ENCODE measurements at places on chromosomes 3 and 15.

- DNase-seq = no peak
Measured at GRCh38 chr15:77500989-77501388, 80.3 kb downstream of the HMG20A start.

DNA sequence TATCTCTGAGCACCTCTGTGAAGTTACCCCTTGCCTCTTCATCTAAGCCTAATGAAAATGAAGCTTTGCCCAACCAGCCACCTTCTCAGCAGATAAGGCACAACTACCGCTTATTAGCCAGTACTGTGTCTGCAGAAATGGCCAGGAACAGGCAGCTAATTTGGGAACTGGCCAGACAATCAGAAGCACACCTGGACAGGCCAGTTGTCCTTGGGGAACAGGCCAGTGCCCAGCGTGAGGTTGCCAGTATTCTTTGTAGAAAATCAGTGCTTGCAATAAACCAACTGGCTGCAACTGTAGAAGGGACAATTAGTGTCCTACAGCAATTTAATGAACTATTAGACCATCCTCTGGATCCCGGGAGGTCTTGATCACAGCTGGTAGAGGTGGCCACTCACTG, 10.4 kb upstream of the TMEM87A start:
- DNase-seq = no peak

GRCh38 chr3:122324871-122325323, at the start of gene CSTA:
CSTA (plus strand) TSS chr3:122325248; CDS start chr3:122325293, 45 bp downstream.
- no peak for DNase-seq

DNA sequence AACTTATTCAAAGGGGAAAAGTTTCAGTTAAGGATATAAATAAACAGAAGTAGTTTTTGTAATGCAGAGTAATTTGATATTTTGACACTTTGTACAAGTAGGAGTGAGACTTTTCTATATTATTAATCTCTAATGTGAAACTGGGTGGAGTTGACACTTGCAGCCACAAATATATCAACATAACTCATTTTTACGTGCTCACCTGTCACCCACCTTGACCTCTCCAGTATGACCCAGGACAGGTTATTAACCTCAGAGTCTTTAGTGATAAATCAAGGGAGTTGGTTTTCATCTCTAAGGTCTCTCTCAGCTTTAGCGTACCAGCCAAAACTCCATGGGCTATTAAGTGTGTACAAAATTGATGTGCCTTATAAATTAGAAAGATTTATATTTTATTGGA, 7.4 kb downstream of the CRYBG3 start:
- no peak for DNase-seq

DNA sequence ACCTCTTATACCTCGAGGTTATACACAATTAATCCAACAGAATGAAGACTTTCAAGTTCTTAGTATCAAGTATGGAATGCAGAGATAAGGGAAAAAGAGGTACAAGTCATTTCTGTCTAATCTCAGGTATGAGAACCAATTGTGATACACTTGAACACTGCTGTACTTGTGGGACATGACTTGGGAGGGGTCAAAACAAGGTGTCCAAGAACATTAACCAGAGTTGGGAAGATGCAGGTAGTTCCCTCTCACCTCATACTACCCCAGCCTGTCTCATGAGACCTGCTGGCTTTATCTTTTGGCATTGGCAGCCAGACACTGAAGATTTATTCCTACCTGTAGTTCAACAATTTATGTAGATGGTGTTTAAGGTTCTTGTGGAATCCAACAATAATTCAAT, 209.7 kb downstream of the NR1D2 start:
- no peak for DNase-seq

GRCh38 chr3:152160350-152161011, 108.2 kb upstream of the MBNL1 start:
- no peak for DNase-seq

DNA sequence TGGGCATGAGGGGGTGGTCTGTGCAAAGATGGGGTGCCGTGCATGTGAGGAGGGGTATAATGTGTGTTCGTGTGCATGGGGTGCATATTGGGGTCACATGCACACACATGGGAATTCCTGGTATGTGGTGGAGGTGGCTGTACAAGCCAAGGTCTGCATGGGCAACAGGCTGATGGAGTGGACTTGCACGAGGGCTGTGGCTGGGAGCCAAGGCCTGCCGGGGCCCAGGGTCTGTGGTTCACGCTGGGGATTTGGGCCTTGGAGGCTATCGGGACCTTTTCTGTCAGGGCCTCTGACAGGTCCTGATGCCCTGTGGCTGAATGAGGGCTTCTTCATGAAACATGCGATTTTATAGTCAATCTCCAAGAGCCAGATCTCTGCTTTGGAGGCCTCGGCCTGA, 9.8 kb upstream of the PLXND1 start:
- no peak for DNase-seq

- DNase-seq = no peak
Measured at GRCh38 chr15:52509500-52510245, 19.0 kb downstream of the MYO5A start.

GRCh38 chr15:63122002-63122875, 578 bp downstream of the LACTB start:
- DNase-seq = peak; percentile 77

DNA sequence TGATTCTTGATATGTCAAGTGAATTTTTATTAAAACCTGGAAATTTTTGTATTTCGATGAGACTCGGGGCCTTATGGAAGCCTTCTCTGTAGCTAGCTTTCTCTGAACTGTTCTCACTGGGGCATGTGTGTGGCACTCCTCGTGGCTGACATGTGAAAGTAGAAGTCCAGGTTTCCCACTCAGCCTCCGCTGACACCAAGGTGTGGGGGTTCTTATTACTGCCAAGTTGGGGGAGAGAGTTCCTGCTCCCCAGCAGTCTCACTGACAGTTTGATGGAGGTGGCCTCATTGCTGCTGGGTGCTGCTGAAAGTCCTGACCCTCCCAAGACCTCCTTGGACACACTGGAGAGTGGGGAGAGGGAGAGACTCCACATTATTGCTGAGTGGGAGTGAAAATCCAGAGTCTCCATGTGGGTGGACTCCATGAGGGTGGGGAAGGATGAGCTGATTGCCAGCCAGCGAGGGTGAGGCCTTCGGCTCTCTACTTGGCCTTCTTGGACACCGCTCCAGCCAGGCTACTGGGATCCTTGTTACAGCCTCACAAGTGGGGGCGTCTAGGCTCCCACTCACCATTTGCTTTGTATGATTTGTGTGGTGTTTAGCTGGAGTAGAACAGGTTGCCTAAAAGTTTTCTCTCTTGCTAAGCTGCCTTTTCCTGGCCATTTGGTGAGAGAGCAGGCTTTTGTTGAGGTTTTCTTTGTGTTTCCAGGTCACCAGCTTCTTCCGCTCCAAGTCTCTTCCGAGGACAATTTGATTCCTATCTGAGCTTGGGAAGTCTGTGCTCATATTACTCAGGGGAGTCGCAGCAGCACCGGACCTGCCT, 64.1 kb downstream of the LSM3 start:
- no peak for DNase-seq

- DNase-seq = no peak
Measured at GRCh38 chr3:41808152-41808551, 153.8 kb downstream of the ULK4 start.

DNA sequence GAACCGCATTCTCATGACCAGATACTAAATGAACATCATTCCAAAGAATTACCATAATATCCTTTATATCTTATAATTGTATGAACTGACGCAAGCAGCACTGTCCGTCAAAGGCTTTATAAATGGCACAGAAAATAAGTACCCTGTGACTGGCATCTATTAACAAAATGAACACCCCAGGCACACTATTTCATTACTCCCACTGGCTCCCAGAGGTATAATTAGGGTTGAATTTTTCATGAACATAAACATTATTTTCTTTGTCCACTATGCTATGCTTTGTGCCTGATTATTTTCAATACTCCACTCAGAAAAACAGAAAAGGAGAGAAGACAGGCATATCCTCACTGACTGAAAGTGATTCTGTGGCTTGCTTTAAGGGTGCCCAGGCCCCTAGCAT, 71.1 kb downstream of the LYZL4 start:
- DNase-seq = no peak

GRCh38 chr3:11668243-11669235, 24.8 kb upstream of the VGLL4 start:
- no peak for DNase-seq

DNA sequence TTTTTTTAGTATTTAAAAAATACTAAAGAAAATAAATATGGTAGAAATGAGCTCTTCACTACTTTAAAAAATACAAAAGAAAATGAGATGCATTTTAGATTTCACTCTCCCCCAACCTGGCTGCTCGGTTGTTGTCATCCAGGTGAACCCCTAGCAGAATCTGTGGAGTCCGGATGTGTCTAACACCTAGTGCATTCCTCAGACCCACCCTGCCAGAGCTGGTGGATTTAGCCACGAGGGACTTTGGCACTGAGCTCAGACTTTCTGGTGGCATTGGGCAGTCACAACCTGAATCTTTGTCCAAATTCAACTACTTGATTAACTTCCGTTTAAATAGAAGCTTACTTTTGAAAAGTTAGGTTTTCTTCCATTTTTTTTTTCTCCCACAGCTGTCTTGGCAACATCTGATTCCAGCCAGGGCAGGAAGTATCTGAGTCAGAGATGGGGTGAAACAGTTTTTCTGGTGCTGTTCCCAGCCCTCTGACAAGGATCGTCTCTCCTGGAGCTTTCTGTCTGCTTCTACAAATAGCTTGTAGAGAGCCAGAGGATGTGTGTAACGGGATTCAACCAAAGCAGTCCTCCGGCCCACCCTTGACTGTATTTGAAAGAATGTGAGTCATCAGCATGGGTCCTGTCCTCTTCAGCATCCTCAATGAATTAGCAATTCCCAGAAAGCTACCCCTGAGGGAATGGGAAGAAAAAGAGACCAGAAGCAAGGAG, 301.8 kb upstream of the MCTP2 start:
- no peak for DNase-seq

DNA sequence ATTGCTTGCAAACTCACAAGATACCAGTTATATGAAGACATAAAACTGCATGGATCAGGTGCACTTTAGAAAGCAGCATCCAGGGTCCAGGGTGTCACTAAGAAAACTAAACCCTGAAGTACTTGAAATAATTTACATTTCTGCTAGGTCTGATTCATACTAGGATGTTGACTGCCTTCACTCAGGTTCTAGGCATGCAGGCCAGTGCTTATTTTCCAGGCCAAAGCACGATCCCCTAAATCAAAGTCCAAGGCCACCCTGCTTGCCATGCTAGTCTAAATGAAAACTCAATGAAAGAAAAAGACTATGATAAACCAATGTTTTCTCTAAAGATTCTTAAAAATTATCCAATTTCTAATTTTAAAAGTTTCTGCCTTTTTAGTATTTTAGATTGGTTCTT, 49.4 kb downstream of the GREM1 start:
- DNase-seq = no peak

DNA sequence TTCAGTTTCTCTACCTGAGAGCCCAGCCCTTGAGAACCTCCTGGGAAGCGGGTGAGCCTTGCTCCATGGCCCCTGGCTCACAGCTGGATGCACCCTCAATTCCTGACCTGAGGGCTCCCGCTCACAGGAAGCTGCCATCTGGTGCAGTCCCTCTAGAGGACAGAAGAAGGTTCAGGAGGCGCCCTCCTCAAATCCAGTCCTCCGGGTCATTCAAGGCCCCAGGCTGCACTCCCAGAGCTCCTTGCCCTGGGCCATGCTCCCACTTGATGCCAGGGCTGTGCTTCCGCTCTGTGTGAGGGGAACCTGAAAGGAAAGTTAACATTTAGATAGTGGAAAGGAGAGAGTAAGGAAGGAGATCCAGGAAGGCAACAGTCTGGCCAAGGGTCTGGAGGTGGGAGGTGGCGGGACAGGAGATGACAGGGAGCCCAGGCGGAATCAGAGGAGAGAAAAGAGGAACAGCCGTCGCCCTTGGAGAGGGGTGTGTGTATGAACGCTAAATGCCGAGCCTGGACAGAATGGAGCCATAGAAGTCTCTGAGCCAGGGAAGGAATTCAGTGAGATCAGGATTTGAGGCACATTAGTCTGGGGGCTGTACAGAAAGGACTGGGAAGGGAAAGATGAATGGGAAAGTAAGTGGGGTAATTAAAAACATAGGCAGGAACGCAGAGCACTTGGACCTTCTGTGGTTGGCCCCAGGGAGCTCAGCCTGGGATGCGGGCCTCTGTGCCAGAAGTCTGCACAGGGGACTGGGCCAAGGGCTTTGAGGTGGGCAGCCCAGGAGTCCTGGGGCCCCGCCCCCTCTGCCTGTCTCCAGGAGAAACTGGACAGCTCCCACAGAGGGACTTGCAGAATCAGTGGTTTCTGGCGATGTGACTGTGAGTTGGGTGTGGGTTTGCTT, 26.1 kb downstream of the TBC1D21 start:
- DNase-seq = no peak

DNA sequence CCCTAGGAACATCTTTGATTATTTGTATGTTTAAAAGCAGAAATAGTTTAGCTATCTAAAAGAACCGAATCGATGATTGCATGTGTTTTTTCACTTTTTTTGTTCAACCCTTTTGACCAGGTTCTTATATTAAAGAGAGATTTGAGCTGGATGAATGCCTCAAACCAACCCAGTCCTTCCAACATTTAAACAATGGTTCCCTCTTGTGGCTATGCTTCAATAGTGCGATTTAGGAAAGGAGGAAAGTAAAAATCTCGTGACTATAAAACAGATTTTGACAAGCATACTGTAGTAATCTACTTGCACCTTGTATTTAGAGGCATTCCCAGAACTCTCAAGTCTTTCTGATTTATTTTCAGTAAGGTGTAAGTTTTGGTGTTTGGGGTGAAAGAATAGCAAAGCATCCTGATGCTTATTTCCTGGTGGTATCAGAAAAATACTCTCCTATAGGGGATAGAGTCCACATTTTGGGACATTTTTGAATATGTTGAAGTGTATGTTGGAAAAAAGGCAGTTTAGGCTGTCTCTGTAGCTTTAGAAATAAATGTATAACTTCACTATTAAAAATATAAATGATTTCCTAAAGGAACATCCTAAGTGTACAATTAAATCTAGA, 159.6 kb upstream of the KCNH8 start:
- DNase-seq = peak; percentile 31

GRCh38 chr3:4765212-4765611, 214.0 kb upstream of the BHLHE40 start:
- DNase-seq = no peak

DNA sequence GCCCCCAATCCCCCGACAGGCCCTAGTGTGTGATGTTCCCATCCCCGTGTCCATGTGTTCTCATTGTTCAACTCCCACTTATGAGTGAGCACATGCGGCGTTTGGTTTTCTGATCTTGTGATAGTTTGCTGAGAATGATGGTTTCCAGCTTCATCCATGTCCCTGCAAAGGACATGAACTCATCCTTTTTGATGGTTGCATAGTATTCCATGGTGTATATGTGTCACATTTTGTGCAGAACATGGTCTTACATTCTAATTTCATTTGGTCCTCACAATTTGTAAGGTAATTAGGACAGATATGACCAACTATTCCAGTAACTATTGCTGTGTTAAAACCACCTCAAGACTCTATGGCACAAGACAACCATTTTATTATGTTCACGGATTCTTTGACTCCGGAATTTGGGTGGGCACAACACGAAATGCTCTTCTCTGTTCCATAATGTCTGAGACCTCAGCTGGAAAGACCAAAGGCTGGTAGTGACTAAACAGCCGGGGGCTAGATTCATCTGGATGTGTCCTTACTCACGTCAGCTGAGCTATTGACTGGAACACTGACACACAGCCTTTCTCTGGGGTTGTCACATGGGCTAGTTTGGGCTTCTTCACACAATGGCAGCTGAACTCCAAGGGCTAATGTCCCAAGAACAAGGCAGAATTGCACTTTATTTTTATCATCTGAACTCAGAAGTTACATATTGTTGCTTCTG, 13.6 kb upstream of the GLCE start:
- DNase-seq = no peak
